ENCODE measurements at places on chromosomes 4 and X.

- no peak for DNase-seq
Observed at GRCh38 chr4:158766434-158767044, 2.3 kb upstream of the FNIP2 start.

- DNase-seq = peak; percentile 55
Observed at GRCh38 chrX:40908026-40908425, 172.7 kb upstream of the MED14 start.

DNA sequence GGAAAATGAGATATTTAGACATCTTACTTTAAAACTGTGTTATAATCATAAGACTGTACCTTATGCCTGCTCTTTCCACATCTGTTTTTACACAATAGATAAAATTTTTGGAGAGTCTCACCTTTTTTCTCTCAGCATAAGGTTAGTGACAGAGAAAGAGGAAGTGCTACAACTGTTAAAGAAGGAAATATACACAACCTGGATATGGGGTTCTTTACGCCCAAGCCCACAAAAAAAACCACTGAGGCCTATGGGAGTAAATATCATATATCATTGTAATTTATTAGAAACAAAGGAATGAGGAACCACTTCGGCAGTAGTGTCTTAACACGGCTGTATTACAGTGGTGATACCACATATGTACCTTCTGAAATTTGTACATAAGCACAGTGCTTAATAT is 265.9 kb upstream of the GK2 start:
- no peak for DNase-seq

GRCh38 chrX:44314259-44314734 is 29.2 kb downstream of the EFHC2 start:
- DNase-seq = peak; percentile 11

GRCh38 chr4:183165376-183165775 is 66.3 kb downstream of the WWC2 start:
- peak; percentile 73 for DNase-seq

- DNase-seq = no peak
Observed at GRCh38 chrX:119573222-119573621, 1.1 kb upstream of the UBE2A start.

DNA sequence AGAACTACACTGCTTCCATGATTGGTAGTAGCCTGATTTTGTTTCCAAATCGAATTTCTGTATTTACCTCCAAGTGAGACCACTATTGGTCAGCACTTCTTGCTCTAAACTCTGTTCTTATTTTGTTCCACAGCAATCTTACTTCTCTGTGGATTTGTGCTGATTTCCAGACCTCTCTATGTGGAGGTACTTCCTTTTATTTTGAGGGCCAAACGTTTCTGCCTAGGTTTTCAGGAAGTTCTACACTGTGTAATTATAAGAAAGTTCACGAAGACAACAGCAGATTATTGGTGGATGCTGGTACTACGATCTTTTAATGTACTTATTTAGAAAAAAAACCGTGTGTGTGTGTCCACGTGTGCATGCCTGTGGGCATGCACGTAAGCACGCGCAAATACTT is 46.7 kb downstream of the DTHD1 start:
- no peak for DNase-seq

- no peak for DNase-seq
Observed at GRCh38 chr4:172648471-172648870, 520.1 kb upstream of the GALNT7 start.

DNA sequence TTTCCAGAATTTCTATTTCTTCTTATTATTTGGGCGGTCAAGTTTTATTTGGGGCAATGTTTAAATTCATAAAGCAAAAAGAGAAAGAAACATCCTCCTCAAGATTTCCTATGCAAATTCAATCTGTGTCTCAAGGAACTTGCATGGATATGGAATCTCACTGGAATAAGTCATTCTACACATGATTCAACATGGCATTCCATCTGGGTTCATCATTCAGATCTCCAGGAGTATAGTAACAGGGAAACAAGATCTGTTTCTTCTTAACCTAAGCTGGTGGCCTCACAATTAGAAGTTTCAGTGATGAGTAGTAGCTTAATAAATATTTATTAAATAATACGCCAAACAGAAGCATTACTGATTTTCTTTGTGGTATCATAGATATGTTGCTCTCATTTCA is 19.8 kb downstream of the KLHL34 start:
- peak; percentile 78 for DNase-seq

DNA sequence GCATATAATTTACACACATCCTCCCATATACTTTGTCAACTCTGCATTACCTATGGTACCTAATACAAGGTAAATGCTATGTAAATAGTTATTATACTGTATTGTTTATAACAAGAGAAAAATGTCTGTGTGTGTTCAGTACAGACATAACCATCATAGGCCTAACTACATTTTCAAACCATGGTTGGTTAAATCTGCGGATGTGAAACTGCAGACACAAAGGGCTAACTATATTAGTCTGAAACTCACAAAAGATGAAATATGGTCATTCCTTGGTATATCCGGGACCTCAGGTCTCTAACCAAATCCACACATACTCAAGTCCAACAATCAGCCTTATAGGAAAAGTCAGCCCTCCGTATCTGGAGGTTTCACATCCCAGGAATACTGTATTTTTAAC is 13.5 kb downstream of the MAPK10 start:
- no peak for DNase-seq

DNA sequence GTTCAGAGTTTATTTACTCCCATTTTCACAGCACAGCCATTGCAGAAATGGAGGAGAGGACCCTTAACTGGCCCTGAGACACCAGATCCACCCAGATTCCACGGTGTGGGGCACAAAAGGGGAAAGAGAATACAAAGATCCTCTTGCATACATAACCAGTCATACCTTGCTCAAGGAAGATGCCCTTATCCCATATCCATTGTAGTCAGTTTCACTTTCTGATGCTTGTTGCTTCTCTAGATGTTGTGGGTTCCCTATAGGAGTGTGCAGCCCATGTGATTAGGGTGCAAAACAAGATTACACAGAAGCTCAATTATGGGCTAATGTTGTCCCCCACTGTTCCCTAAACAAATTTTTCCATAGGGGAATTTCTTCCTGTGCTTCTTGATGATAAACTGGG is 1309.0 kb upstream of the PABPC4L start:
- DNase-seq = no peak

- no peak for DNase-seq
Observed at GRCh38 chr4:83364312-83364711, 29.7 kb upstream of the HPSE start.

GRCh38 chrX:85504381-85504780 is 124.9 kb upstream of the POF1B start:
- DNase-seq = no peak

GRCh38 chr4:102503831-102504786 is 3.0 kb downstream of the NFKB1 start:
- no peak for DNase-seq

DNA sequence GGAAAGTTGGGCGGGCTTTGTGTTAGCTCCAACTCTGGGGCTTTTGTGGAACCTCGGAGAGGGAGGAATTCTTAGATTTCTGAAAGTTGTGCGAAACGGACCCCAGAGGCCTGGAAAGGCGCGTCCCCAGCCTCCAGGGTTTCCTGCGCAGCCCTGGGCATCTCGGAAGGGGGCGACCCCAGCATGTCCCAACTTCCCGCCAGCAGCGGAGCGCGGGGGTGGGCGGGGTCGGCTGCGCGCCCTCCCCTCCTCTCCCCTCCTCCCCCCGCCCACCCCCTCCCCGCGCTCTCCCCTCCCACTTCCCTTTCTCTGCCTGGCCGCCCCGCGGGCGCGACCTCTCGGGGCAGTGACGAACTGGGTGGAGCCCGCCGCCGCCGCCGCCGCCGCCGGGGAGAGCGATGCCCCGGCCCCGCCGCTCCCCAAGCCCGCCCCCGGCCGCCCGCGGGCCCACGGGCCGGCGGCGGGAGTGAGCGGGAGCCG is 16.8 kb downstream of the PTTG2 start:
- peak; percentile 83 for DNase-seq

- no peak for DNase-seq
Observed at GRCh38 chrX:96387801-96388200, 296.8 kb upstream of the DIAPH2 start.

- no peak for DNase-seq
Observed at GRCh38 chr4:47050761-47051725, 19.7 kb downstream of the GABRB1 start.

DNA sequence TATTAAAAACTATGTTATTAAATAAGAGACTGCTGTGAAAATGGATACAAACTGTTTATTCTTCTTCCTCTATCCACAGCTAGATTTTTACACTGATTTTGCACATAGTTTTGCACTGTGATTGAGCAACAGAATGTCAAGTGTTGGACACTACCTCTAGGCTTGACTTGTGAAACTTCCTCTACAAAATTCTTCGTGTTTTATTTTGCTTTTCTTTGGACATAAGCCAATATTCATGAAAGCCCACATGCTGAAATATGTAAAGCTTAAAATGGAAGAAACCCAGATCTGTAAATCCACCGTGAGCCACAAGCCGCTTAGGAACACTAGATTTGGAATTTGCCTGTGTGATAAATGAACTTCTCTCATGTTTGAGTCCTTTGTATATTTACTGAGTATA is 849.4 kb downstream of the FSTL5 start:
- DNase-seq = no peak

DNA sequence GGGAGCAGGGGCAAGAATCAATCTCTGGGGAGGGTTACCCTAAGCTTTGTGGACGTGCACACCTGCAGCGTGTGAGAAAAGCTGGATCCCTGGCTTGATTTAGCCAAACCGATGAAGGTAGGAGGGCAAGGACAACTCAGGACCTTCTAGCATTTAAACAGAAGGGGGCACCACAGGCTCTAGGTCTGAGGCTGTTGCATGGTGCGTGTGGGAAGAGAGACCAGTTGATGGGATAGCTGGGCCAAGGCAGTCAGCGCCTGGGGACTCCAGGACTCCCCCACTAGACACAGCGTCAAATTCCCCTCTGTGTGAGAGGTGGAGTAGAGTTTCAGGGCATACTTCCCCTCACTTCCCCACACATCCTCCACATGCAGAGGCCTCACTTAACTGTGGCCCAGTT is 4.3 kb downstream of the GABRQ start:
- DNase-seq = no peak

DNA sequence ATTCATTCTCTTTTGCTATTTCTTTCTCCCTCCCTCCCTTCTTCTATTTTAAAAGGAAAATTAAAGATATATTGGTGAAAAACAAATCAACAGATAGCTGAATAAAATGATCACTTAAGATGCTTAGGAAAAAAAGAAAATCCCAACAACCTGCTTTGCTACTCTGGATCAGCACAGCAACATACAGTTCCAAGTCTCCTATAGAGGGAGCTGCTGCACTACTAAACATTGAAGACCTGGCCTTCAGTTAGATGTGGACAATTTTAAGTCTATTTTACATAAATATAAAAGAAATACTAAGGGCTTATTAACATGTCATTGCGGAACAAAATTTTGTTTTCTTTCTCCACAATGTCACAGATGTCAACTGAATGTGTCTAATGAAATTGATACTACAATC is 226.4 kb downstream of the MAGEB5 start:
- DNase-seq = peak; percentile 16

GRCh38 chr4:55321707-55322264 is 24.3 kb upstream of the SRD5A3 start:
- DNase-seq = peak; percentile 75

DNA sequence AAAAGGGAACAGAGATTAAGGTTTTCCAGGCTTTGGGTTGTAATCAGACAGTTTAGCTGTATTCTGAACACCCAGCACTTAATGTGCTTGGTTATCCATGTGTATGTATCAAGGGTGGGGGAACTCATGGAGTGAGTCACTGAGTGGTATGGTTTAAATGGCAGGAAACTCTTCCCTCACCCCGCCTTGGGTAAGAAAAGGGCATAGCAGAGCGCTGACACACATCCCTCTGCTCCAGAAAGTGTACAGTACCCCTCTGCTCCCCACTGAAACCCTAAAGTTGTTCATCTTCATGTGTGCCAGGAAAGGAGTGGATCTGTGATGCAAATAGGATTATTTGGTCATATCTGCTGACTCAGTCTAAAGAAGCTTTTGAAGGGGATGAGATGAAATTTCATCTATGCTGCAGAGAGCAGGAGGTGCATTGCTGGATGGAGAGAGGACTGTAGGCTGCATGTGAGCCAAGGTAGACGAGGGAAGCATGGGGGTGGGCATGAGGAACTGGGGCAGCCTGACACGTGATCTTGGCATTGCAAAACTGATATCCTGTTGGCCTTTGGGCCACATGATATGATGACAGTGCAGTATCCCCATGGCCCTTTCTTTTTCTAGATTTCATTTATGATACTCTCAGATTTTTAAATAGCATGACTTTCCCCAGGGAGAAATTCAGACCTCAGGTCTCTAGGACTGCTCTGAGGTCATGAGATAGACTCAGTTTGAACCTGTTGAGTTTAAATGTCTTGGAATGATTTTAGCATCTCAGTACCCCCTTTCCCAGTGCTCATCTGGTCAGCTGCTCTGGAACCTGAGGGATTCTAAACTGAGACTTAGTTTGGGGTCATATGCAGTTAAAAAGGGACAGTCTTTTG is 84.8 kb downstream of the TMEM164 start:
- DNase-seq = peak; percentile 96

DNA sequence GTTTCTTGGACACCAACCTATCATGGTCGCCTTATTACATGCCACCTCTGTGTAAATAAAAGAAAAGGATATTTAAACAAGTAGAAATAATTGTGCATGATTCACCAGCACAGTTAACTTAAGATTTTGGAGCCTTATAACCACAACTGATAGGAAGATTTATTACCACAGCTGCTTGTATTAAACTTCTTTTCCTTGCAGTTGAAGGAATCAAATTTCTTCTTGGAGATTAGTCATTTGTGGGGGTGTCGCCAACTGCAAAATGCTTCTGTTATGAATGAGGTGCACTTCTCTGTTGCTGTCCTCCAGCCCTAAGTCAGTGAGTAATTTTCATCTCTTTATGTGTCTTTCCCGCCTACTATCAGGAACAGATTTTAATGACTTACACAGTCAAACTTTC is 73.3 kb downstream of the OR13H1 start:
- DNase-seq = peak; percentile 76

DNA sequence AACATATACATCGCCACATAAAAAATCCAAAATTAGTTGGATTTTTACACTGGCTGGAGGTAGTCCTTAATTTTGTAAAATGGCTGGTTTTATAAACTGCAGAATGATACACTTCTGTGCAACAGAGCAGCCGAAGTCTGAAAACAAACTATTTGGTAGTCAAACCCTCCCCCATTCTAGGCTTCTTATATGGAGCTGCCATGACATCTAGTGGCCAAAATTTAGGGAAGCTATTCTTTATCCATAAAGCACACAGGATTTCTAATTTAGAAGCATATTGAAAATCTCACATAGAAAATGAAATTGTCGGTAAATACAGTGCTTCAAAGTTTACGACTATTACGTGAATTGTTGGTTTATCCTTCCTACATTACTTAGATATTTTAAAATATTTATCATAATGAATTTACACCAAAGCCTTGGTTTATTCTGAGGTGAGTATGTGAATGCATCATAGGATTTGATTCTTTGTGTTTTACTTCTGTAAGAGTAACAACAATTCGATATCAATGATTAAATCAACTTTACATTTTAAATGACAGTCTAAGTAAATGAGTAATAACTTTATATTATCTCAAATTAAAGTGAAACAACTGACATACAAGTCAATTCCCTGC is 113.4 kb upstream of the FAM241A start:
- DNase-seq = peak; percentile 68
